ENCODE measurements at places on chromosomes 7 and 10. TPM values are rescaled to one million over a fixed set of nuclear protein-coding genes. Genes with fewer than 3 reads are reported as not detected.

GRCh38 chr10:21057989-21058388 lies 160.9 kb upstream of the NEBL start:
- no peak for DNase-seq
- H3K4me1 ChIP-seq = no peaks in the 10 kb centered on the region
- no peak overlapping the region for H3K27ac ChIP-seq
- no peaks in the 10 kb centered on the region for H3K27me3 ChIP-seq

DNA sequence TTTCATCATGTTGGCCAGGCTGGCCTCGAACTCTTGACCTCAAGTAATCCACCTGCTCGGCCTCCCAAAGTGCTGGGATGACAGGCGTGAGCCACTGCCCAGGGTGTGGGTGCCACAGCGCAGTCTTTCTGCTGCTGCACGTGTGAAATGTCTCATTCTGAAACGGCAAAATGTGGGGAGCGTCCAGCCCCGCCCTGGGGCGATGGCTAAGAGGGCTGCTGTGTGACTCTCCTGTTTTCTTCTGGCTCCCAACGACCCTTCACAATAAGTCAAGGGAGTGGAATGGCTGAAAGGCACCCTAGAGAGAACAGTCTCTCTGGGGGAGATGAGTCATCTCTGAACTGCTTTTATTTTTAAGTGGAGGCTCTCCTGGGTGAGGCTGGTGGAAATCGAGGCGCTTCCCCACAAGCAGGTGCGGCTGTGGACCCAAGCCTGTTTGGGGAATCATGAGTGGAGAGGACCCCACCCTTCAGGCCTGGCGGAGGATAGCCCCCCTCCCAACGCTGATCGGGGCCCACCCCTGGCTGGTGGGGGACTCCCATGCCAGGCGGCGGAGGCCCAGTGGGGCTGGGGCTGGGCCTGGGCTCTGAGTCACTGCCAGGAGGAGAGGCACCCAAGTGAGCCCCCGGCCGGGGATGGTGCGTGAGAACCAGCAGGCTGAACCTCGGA lies 18.0 kb downstream of the ADAP1 start:
- peak; percentile 22 for DNase-seq
- peak overlapping the region; percentile 19 for H3K4me3 ChIP-seq
- H3K36me3 ChIP-seq = peaks cover 21% of the 10 kb centered on the region
- H3K4me1 ChIP-seq = peaks cover 28% of the 10 kb centered on the region

GRCh38 chr10:86333826-86334487 lies 32.6 kb downstream of the GRID1 start:
- no peaks in the 10 kb centered on the region for H3K36me3 ChIP-seq
- no peak overlapping the region for H3K27ac ChIP-seq
- no peak overlapping the region for H3K4me3 ChIP-seq
- H3K4me1 ChIP-seq = no peaks in the 10 kb centered on the region
- no peaks in the 10 kb centered on the region for H3K27me3 ChIP-seq

- peaks cover 6% of the 10 kb centered on the region for H3K27me3 ChIP-seq
- DNase-seq = no peak
- H3K36me3 ChIP-seq = no peaks in the 10 kb centered on the region
- no peaks in the 10 kb centered on the region for H3K4me1 ChIP-seq
- H3K27ac ChIP-seq = no peak overlapping the region
- no peak overlapping the region for H3K4me3 ChIP-seq
Observed at GRCh38 chr7:135789956-135790355, 41.3 kb upstream of the FAM180A start.

- H3K36me3 ChIP-seq = peaks cover 7% of the 10 kb centered on the region
- no peak overlapping the region for H3K4me3 ChIP-seq
- H3K27ac ChIP-seq = no peak overlapping the region
- DNase-seq = no peak
Observed at GRCh38 chr7:882336-883035, 6.1 kb downstream of the GET4 start.

DNA sequence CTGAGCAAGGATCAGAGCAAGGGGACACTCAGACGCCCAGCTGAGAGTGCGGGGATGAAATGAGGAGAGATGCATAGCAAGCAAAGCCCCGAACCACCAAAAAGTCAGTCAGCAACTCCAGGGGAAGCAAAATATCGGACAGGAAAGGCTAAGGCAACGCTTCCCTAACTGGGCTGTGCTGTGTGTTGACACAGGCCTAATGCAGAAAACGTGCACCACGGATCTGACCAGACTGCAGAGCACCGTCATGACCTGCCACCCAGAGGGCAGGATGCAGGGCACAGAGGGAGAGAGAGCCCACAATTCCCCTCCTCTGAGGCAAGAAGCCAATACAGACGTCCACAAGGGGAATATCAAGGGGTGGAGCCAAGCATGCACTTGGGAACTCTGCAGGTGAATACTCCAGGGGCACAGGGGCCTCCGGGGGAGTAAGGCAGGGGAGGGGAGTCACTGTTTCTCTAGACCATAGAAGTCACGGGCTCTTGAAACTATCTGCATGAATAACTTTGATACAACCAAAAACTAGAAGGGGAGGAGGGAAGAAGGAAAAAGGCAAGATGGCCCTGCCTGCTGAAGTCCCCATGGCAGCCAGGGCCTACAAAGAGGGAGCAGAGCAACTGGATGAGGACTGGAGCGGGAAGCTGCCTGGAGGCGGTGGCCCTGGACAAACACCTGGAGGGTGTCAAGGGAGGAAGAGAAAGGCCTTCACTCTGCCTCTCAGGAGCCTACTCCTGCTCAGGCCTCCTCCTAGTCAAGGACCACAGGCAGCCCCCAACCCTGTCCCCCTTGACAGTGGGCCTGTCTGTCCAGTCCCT lies 26.2 kb downstream of the GRID1 start:
- no peak overlapping the region for H3K27ac ChIP-seq
- H3K36me3 ChIP-seq = no peaks in the 10 kb centered on the region
- H3K4me1 ChIP-seq = no peaks in the 10 kb centered on the region
- no peak for DNase-seq
- H3K27me3 ChIP-seq = no peaks in the 10 kb centered on the region
- H3K4me3 ChIP-seq = no peak overlapping the region

DNA sequence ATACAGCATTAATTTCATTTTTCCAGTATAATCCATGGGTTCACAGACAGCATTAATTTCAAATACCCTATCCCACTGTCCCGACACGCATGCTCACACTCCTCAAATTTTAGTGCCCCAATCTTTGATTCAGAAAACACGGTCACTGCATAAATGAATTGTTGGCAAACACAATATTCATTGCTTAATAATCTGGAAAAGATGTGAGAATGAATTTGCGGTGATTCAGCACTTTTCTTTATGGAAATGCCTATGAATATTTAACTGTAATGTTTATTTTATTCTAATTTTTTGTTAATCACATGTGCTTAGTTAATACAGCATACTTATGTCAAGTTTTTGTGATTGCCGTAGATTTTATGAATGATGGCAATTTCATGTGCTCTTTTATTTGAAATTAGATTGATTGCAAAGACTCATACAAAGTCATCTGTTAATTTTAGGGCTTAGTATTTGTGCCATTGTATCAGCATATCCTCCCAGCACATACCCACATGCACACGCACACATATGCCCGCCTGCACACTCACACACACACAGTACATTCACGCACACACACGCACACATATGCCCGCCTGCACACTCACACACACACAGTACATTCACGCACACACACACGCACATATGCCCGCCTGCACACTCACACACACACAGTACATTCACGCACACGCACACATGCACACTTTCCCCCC lies 35.1 kb downstream of the MACROH2A2 start:
- H3K4me1 ChIP-seq = peaks cover 13% of the 10 kb centered on the region
- DNase-seq = no peak
- H3K27ac ChIP-seq = no peak overlapping the region

- H3K4me3 ChIP-seq = no peak overlapping the region
- no peaks in the 10 kb centered on the region for H3K36me3 ChIP-seq
- no peaks in the 10 kb centered on the region for H3K4me1 ChIP-seq
- no peak for DNase-seq
- H3K27me3 ChIP-seq = no peaks in the 10 kb centered on the region
Observed at GRCh38 chr7:46207931-46208634, 287.0 kb upstream of the IGFBP3 start.

DNA sequence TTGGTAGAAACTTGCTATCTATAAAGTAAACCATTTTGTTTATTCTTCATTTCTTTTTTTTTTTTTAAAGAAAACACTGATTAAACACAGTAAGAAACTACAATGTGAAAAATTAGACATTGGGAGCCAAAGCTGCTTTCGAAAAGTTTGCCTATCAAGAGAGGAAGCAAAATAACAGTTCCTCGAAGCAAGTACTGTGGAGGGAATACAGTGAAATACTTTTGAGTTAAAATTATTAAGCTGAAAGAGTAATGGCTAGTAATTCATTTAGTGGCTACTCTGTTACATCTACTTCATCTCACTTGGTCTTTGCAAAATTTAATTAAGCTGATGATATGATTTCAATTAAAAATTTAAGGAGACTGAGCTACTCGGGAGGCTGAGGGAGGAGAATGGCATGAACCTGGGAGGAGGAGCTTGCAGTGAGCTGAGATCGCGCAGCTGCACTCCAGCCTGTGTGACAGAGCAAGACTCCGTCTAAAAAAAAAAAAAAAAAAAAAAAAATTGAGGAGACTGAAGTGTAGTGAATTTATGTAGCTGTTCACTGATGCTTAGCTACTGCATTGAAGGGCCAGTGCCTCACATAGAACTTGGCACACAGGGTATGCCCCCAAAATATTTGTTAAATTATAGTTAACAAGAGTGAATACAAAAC lies 982.1 kb upstream of the MBL2 start:
- H3K27ac ChIP-seq = no peak overlapping the region
- no peaks in the 10 kb centered on the region for H3K4me1 ChIP-seq
- no peak for DNase-seq
- no peak overlapping the region for H3K4me3 ChIP-seq
- no peaks in the 10 kb centered on the region for H3K36me3 ChIP-seq

GRCh38 chr10:48758411-48758810 lies 73.7 kb downstream of the WDFY4 start:
- peaks cover 10% of the 10 kb centered on the region for H3K27me3 ChIP-seq
- no peak overlapping the region for H3K27ac ChIP-seq
- DNase-seq = no peak
- no peaks in the 10 kb centered on the region for H3K4me1 ChIP-seq

DNA sequence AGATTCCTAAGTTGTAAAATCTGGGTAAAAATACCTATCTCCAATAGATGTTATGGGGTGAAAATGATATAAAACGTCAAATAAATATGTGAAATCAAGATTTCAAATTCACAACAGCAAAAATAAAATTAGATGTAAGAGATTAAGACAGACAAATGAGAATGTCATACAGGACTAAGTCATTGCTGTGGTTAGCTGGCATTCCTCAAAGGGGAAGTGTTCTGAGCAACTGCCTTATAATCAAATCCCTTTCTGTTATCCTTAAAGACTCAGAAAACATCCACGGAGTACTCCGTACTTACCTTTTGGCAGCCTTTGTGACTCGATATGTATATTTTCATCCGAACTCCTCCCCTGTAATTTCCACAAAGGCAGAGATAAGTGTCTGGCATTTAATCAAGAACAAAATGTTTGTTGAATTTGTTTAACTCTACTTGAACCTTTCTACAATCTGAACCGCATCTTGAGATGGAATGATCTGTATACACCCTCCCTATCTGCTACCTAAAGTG lies 559.6 kb downstream of the GATA3 start:
- H3K4me1 ChIP-seq = no peaks in the 10 kb centered on the region
- H3K27ac ChIP-seq = no peak overlapping the region
- H3K27me3 ChIP-seq = peaks cover 3% of the 10 kb centered on the region
- DNase-seq = no peak
- no peak overlapping the region for H3K4me3 ChIP-seq

GRCh38 chr10:100746784-100747455 lies 1.5 kb downstream of the PAX2 start:
- peaks cover 21% of the 10 kb centered on the region for H3K4me1 ChIP-seq
- peak overlapping the region; percentile 24 for H3K4me3 ChIP-seq
- DNase-seq = no peak
- peaks cover 2% of the 10 kb centered on the region for H3K36me3 ChIP-seq

SOSTDC1 gene
- not detected for total RNA-seq

OR2A14 gene
- total RNA-seq = not detected

NCOA4 gene
- 102 TPM for total RNA-seq
